ENCODE measurements at places on chromosomes 5 and 9.
A peak's percentile ranks its signal among the peaks of the same experiment; 100 is the strongest.

DNA sequence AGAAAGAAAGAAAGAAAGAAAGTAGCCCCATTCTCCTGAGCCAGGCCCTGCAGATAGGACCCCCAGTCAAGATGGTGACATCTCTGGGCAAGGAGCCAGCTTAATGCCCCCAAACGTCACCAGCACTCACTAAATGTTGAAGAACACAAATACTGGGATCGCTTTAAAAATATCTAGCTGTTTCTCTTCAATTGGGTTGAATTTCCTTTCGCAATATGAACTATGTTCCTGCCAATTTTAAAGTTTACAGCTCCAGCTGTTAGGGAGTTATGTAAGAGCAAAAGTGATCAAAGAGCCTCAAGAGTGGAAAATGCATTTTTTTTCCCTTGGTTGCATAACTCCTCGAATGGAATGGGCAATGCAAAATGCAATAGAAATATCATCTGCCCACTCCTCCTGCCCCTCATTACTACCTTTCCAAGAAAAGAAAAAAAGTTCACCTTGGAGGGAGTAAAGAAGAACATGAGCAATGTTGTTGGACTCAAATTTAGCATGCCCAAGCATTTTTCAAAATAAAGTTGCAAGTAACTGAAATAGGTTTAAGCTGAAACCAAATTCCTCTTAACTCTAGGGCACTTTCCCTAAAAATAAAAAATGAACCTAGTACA is 244.2 kb upstream of the PIK3R1 start:
- DNase-seq, result no peak

- no peak for DNase-seq
Observed at GRCh38 chr9:73243078-73243477, 91.4 kb downstream of the ANXA1 start.

DNA sequence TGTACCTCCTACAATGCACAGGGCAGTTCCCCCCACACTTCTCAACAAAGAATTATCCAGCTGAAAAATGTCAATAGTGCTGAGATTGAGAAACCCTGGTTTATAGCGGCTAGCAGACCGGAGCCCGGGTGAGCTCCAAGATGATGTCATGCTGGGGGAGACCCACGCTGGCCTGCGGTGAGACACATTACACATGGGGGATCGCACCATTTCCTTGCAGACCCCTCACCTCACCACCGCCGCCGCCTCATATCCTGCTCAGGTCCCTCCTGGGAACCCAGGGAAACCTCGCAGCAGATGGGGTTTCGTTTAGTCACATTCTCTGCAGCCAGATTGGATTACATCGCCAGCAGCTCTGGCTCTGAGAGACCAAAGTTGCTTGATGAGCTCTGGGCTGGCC is 14.7 kb upstream of the TNC start:
- DNase-seq, result no peak

DNA sequence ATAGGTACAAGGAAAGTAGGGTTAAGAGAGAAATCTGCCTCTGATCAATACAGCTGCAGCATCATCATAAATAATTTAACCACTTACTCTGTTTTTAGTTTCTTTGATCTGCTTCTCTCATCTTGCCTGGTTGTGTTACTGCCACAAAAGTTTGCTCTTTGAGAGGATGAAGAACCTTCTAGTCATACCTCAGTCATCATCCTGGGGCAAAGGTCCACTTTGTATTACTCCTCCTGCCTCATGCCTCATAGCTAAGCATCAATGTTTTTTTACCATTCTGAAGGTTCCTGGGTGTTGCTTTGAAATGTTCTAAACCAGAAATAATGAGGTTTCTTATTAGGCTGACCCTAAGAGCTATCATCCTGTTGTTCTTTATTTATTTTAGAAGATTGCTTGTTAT is 17.1 kb upstream of the TRIM36 start:
- no peak for DNase-seq

GRCh38 chr5:111948092-111948841 is 191.3 kb upstream of the NREP start:
- no peak for DNase-seq

DNA sequence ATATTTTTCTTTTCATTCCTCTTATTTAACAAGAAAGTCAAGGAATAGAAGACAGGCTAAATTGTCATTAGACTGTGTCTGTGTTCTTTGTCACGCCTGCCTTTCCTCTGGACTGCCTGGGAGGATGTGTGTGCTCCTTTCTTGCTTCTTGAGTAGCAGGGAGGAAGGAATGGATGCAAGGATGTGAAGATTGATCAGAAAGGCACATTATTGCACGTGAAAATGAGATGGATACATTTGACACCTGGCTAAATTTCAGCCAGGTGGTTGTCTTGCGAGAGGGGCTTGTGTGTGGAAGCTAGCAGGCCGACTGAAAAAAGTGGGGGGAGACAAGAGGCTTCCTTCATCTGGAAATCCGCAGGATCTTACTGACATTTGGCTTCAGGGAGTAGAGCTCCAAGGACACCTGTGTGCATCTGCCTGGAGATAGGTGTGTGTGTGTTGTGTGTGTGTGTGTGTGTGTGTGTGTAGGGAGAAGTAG is 200.1 kb downstream of the MEF2C start:
- DNase-seq, result no peak

- no peak for DNase-seq
Observed at GRCh38 chr9:81390792-81391456, 298.4 kb downstream of the TLE1 start.

DNA sequence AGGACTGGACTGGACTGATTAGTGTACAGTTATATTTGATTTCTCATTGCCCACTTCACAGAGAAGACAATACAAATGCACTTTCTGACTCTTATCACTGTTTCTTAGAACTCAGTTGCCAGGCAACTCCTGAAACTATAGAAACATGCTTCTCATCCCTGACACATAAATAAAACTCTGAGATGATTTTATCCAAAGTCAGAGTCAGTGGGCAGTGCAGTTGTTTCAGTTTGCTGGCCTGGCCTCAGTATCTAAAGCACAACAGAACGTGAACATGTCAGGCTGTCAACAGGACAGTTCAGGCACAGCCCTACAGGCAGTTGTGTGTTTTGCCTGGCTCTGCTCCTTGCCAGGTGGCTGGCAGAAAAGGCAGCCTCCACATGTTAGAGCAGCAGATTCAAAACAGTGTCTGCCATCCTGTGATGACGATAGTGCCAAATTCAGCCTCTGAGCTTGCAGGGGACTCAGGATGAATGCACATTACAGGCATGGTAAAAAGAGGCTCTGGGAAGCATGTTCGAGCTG is 65.1 kb upstream of the CCDC152 start:
- DNase-seq, result no peak

- no peak for DNase-seq
Observed at GRCh38 chr5:135135530-135136226, 101.7 kb upstream of the PITX1 start.

GRCh38 chr9:127910613-127911205 is 6.1 kb downstream of the ST6GALNAC4 start:
- DNase-seq, result no peak

GRCh38 chr5:147920420-147921030 is 14.2 kb upstream of the C5orf46 start:
- no peak for DNase-seq

DNA sequence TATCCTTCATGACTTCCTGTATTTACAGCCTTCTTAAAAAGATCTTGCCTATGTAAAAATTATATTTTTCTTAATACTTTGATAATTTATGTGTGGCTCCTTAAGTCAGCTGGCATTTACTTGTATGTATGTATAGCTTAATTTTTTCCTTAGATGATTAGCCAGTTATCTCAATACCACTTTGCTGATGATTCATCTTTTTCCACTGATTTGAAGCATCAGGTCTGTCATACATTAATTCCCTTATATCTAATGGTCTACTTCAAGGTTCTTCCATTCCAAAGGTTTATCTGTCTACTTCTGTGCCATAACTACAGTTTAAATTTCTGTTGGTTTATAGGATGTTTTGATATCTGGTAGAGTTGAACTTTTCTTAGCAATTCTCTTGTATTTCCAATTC is 44.9 kb upstream of the MTMR12 start:
- no peak for DNase-seq

GRCh38 chr9:93776256-93776655 is 178.9 kb downstream of the BARX1 start:
- no peak for DNase-seq

DNA sequence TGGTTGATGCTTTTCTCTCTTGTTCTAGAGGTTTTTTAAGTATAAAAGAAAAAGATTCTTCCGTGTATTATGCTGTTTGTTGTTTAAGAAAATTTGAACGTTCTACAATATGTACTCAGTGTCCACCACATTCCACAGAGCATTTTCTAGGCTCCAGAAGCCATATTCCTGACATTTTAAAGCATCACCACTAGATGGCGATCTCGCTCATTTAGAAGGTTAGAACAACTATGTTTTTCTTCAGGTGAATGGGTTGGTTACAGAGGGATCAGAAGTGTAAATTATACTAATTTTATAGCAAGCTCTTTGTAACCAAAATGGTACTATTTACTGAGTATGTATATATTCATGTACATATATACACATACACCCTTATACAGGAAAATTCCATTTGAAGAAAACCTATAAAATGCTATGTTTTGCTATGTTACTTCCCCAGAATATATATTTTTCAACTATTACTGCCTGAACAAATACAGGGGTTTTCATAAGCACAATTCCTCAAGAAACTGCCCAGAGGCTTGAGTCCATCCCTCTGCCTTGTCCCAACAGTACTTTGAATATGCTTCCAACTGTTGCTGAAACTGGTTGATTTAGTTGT is 284.3 kb downstream of the CCDC171 start:
- peak; percentile 17 for DNase-seq

- no peak for DNase-seq
Observed at GRCh38 chr5:3594510-3595005, 1.1 kb upstream of the IRX1 start.

DNA sequence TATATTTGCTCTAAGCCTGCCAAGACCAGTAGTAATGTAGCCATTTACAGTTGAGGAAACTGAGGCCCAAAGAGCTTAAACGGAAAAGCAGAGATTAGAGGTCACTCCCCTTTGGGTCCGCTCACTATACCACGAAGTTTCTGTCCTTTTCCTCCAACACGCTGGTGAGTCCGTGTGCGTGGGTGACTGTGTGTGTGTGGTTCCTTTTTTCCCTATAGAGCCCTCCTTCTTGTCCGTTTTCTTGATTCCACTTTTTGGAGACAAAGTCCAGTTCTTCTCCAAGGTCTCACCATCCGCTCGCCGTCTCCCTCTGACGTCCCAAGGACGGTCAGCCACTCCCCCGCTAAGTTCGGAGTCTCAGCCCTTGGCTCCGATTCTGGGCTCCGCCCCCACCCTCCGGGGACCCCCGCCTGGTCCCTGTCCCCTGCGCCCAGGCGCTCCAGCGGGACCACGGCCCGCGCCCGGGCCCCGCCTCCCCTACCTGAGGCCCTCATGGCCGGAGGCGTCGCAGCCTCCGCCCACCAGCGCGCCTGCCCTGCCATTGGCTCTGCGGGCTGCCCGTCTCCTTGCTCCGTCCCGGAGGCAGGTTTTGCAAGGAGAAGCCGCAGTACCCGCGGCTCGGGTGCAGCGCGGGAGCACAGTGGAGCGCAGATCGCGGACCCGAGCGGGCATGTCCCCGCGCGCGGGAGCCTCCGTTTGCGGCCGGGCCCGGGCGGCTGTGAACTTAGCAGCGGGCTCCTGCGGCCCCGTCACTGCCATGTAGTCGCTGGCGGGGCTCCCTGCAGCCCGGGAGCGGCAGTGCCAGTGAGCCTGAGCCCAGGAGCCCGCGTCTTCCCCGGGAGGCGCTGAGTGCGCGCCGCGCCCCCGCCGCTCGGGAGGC is at the start of gene MAST4:
Gene MAST4 (plus strand): TSS at position 638 of the 880 bp plus-strand sequence. CDS start 263 bp downstream, outside the sequence.
- peak; percentile 78 for DNase-seq

- DNase-seq, result no peak
Observed at GRCh38 chr5:173567548-173567947, 48.9 kb downstream of the BOD1 start.

DNA sequence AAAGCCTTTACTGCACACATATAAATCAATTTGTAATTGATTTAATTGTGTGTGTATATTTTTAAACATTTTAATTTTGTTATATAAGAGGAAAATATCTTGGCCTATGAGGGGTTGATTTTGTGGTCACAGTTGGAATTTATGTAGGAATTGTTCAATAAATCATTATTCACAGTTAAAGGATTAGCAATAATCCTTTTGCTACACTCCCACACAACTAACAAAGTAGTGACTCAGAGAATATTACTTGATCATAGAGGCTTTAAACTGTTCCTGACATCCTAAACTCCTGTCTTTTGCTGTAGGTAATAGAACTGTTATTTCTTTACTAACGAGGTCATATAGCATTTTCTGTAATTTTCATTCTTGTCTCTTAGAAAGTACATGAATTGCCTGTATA is 95.5 kb downstream of the ZCCHC7 start:
- DNase-seq, result no peak

- no peak for DNase-seq
Observed at GRCh38 chr9:34652602-34653000, 616 bp downstream of the IL11RA start.

- no peak for DNase-seq
Observed at GRCh38 chr9:129983891-129984290, 59.1 kb downstream of the FNBP1 start.

- no peak for DNase-seq
Observed at GRCh38 chr9:124733964-124734740, 37.0 kb downstream of the NR6A1 start.

GRCh38 chr5:74394916-74395880 is 245.3 kb downstream of the ENC1 start:
- DNase-seq, result no peak

- no peak for DNase-seq
Observed at GRCh38 chr5:153458268-153458667, 32.2 kb upstream of the GRIA1 start.

DNA sequence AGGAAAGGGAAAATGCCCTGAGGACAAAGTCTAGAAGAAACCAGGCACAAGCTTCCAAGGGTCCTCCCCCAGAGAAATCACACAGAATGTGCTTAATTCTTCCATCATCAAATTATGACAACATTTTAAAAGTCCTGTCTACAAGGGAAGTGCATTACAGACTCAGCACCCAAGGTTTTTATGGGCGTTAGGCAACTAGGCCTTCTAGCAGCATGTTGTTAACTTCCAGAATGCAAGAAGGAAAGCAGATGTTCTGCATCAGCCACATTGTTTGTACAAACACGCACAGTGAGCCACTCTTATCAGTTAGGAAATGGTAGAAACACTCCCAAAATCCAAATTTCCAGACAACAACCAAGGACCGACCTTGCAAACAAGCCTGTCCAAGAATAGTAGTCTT is 26.5 kb downstream of the SMC5 start:
- DNase-seq, result no peak

DNA sequence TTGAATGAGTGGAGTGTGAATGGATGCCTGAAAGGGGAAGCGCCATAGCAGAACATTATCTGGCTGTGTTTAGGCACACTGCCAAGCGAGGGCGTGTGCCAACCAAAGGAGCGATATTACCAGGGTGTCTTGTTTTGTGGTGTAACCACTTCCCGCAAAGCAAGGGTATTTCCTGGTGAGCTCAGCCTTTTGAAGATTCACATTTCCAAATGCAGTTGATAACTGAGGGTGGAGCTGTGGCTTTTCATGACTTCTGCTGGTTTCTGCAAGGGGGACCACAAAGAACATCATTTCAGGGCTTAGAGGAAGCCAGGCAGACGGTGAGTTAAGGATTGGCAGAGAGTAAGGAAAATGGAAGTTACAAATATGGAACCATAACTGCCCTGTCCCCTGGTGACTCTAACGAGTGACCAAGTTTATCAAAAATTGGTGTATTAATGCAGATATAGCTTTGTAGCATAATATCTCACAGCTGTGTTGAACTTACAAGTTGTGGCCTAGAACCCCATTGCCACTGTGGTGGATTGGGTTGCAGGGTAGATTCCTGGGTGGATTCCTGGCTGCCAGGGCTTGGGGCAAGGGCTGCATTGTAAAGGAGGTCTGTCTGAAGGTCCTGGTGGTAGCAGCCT is 71.4 kb downstream of the RALGPS1 start:
- peak; percentile 81 for DNase-seq

Measured in stimulated activated naive CD8-positive, alpha-beta T cell treated with anti-CD3 and anti-CD28 coated beads, Interleukin-15, Interleukin-2, amounts not matched to agents 100 U/mL and 50 U/mL, for 24 hours (primary cell).